ENCODE measurements at places on chromosomes 5 and 9.

GRCh38 chr5:14777187-14777586 lies 94.4 kb downstream of the ANKH start:
- DNase-seq: no peak

DNA sequence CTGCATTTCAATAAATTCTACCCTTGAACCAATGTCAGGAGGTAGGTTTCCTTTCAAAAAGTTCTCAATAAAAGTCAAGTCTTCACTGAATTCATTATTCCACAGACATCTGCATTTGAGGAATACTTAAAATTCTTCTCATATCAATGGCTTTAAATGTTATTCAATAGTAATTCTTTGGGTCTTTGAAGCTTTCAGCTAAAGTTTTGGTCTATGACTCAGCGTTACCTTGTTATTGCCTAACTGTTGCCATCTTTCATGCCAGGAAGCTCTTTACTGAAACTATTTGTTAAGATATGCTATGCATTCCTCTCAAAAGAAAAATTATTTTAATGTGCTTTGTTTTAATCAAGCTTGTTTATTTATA lies 170.5 kb downstream of the NNT start:
- DNase-seq: peak; percentile 3

GRCh38 chr5:116475338-116475737 lies 99.3 kb downstream of the SEMA6A start:
- no peak for DNase-seq

DNA sequence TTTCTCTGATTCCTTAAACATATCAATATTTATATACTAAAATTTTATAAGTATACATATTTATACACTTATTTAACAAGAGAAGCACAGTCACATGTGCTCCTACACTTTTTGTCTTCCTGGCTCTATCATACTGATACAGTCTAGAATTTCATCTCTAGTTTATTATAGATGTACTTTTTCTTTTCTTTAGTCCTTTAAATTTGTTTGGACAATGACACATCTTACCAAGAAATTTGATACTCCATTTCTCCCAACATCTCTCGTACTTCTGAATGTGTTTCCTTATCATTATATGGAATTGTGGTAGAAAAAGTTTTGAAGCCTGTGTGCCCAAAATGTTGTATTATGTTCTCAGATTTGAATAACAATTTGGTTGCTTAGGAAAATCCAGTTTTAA lies 104.6 kb downstream of the DMRT2 start:
- DNase-seq: no peak

DNA sequence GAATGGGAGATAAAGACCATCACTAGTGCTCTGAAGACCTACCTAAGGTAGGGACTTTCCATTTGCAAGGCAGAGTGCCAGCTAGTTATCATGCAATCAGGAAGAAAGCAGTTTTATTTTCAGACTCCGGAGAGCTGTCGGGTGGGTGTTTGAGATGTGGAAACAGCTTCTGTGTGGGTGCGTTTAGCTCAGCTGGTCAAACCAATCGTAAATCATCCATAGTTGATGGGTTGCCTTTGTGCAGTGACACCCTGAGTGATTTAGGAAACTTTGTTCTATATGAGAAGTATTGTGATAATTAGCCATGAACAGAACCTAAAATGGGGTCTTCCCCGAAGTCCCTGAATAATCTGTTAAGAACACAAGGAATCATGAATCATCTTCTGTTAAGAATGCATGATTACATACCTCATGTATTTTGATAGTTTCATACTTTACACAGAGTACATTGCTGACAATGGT lies 284.3 kb downstream of the ARHGAP26 start:
- peak; percentile 69 for DNase-seq

GRCh38 chr9:38035873-38036272 lies 33.2 kb downstream of the SHB start:
- no peak for DNase-seq

- DNase-seq: no peak
These were observed 300.0 kb upstream of the TAS2R1 start for GRCh38 chr5:9930156-9930555.

DNA sequence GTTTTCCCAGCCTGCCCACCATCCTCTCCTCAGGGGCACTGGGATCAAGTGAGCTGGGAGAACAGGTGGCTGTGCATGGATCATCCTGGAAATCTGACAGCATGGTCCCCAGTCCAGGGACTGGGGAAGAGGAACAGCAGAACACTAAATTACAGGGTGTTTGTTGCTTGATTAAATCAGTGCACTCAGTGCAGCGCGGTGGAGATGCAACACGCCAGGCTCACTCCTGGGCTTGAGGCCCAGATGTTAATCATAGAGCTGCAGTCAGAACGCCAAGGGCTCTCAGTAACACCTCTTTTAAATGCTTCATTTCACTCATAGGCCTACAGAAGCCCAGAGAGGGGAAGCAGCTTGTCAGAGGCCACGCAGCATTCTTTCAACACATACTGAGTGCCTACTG lies 14.2 kb upstream of the LARP1 start:
- no peak for DNase-seq
